ENCODE measurements at places on chromosomes 6 and 20. TPM values are rescaled to one million over a fixed set of nuclear protein-coding genes. Genes with fewer than 3 reads are reported as not detected.

ZBTB22 gene
- 17.7 TPM for total RNA-seq

HUS1B gene
- 3.8 TPM for total RNA-seq

GRCh38 chr20:60693496-60694133, 558.4 kb upstream of the CDH4 start:
- no peak for DNase-seq

DNA sequence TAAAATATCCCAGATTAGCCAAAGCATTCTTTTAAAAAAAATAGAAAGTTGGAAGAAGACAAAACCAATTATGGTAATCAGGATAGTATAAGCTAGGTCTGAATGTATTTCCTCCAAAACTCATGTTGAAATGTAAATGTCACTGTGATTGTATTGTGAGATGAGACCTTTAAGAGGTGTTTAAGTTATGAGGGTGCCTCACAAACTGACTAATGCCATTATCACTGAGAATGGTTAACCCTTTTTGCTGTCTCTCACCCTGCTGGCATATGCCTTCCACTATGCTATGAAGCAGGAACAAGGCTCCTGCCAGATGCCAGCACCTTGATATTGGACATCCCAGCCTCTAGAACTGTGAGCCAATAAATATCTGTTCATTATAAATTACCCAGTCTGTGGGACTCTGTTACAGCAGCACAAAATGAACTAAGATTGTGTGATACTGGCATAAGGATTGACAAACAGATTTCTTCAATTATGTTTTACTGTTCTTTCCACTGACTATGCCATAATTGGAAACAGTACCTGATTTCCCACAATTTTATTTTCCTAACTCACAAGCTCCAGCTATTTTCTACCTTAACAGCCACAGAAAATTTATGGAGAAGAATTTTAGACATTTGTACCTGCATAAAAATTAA, 63.8 kb downstream of the IBTK start:
- no peak for DNase-seq

GRCh38 chr6:22544476-22544875, 24.9 kb upstream of the HDGFL1 start:
- no peak for DNase-seq

DNA sequence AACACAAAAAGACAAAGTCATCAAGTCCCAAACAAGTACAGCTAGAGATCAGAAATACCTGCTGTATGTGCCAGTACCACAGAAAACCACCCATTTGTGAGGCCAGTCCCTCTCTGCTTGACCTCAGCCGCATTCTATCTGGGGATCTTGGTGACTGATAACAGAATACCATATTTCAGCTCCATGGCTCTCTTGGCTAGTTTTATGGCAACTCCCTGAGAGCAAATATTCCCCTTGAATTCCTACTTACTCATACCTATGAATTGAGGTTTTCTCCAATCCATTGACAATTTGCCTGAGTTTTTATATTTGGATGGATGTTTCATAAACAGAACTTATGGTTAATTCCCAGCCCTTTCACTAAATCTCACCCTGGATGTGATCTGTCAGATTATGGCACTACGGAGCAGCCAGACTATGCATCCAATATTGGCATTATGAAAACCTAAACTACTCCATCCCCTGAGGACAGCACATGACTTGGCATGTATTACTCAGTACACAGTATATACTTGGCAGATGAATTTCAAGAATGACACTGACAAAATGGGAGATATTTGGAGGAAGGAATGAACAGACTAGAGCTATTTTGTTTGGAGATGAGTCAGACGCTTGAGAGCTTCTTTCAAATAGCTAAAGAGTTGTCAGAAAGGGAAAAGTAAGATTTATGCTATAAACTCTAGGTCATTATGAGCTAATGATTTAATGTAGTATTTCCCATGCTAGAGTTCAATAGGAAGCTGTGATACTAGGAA, 95.7 kb downstream of the PRDM1 start:
- no peak for DNase-seq

DNA sequence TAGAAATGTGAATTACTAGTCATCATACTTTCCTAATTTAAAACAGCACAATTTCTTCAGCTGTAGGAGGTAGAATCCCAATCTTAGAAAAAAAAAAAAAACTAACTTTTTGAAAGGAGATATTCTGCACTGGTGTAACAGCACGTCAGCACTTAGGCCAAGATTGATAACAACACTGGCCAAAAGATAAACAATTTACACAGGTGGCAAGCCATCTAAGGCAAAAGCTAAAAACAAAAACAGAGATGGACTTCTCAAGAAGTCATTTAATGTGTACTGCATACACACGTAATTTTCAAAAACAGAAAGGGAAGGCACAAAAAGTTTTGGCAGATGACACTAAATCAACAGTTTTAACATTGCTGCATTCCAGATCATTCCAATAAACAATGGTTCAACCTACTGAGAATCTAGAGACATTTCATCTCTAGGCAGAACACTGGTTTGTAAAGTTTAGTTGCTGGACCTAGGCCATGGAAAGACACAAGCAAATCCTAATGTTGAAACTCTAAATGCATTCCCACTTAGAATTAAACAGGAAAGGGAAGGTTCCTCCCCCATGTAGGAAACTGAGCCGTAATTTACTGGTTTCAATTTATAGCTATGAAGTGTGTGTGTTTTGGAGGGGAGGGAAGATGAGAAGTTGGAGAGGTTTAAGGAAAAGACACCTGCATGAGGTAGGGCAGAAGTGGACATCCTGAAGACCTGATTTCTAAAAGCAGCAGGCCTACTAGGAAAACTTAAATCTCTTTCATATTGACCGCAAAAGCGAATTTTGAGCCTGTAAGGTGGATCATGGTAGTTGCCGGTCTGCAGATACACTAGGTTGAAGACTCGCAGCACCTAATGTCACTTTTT, 1.3 kb downstream of the GCLC start:
- DNase-seq, result no peak

GRCh38 chr6:138372711-138373463, 4.8 kb upstream of the SMIM28 start:
- peak; percentile 8 for DNase-seq

GRCh38 chr6:16822529-16822928, 61.3 kb upstream of the ATXN1 start:
- no peak for DNase-seq

DNA sequence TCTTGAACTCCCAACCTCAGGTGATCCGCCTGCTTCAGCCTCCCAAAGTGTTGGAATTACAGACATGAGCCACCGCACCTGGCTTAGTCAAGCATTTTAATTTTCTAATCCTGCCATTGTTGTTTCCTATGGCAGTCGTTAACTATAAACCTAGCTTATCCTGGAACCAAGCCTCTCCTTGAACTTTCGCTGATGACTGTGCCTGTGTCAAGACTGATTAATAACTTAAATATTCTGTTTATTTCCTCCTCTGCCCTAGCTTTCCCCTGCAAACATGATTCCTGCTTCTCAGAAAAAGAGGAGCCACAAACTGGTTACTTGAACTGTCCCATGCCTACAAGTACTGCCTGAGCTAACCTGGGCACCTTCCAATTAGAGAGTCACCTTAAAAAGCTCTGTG, 1.5 kb downstream of the VNN1 start:
- DNase-seq, result no peak

DNA sequence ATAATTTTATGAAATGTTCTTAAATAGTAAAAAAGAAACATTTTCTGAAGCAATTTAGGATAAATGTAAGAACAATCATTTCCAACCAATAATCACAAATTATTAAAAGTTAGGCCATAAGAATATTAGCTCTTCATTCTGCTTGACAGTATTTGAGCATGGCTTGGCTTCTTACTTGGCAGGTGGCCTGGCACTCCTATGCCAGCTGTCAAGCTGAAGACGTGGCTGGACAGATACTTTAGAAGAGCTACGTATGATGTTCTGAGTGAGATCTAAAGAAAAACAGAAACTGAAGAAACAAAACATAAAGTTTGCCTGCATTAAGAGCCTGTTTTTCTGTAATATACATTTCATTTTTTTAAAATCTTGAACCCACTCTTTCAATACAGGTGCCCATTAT, 438.9 kb downstream of the GRIK2 start:
- peak; percentile 28 for DNase-seq

Data from cerebellum (tissue), 4 donors.